ENCODE measurements at places on chromosomes 2 and 18.

DNA sequence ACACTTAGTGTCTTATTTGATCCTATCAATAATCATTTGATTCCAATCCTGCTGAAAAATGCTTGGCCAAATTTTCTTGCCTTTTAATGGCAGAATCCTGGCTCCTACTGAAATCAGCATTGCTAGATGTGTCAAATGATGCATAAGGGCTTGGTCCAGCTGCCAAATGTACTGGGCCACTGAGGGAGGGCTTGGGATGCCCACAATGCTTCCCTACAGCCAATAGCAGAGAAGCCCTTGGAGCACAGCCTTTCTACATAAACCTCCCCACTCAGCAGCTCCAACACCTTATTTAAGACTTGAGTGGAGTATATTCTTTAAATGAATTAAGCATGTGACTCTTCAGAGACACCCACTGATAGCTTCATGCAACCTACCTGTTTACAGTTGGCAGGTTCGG is 3.6 kb downstream of the ALK start:
- no peak for DNase-seq

GRCh38 chr18:51054764-51055163 is 24.8 kb downstream of the SMAD4 start:
- no peak for DNase-seq

GRCh38 chr2:21011453-21011852 is 32.4 kb downstream of the APOB start:
- DNase-seq, result no peak

GRCh38 chr2:58688813-58689212 is 447.7 kb upstream of the FANCL start:
- DNase-seq, result no peak

DNA sequence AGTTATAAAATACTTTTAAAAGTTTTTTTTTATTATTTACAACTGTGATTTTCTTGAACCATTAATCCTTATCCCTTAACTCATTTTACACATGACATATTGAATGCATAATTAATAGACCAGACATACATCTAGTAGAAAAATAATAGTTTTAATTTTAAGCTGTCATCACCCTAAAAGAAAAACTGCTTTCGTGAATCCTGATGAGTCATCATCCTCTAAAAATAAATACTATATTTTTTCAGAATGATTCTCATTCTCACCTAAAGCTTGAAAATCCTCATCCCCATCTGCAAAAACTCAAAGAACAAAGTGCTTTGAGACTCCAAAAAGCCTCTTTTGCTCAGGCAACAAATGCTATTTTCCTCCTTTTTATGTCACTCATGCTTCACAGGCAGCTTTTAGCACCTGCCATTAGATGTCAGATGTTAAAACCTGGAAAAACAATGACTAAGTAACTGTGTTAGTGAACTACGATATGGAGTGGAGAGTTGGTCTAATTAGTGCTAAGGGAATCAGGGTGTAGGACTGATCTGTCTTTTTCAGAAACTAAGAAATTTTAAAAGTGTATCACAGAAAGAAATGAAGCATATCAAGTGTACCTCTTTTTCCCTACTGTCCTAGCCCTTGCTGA is 297.6 kb downstream of the TMX3 start:
- DNase-seq, result no peak

DNA sequence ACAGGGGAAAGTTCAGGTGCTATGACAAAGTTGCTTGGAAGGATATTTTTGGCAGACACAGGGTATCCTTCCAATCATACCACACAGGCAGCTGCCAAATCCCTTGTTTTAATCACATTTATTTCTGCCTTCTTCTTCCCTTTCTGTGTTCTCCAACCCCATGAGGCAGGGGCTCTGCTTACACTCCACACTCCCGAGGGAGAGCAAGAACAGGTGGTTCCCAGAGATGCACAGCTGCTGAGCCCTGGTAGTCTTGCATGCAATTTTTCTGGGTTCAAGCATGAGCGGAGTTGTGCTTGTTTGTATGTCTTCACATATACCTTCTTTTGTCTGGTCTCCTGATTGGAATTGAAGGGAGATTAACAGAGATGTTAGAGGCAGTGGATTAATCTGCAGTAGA is 251.7 kb upstream of the ST6GAL2 start:
- no peak for DNase-seq

Measured in caudate nucleus (tissue), 63 donors.